ENCODE measurements at places on chromosomes 11 and 22. TPM values are rescaled to one million over a fixed set of nuclear protein-coding genes. Genes with fewer than 3 reads are reported as not detected.

Gene TRPC6
- not detected for total RNA-seq

Gene TREH
- total RNA-seq, result not detected

Gene RHOD
- total RNA-seq, result 156 TPM

Gene RAB39A
- not detected for total RNA-seq

Gene CCDC188
- total RNA-seq, result not detected

- no peak for DNase-seq
Measured at GRCh38 chr22:18966748-18967147, 30.7 kb upstream of the PRODH start.

DNA sequence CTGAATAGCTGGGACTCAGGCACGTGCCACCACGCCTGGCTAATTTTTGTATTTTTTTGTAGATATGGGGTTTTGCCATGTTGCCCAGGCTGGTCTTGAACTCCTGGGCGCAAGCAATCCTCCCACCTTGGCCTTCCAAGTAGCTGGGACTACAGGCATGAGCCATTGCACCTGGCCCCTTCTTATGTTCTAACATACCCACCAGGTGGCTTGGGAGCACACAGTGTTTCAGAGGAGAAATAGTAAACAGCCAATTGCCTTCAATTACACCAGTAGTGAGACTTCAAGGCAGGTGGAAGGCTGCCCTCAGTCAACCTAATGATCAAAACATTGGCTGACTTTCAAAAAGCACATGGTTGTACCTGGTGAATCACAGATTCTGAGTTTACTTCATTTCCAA is 167.2 kb downstream of the SWAP70 start:
- DNase-seq, result no peak

DNA sequence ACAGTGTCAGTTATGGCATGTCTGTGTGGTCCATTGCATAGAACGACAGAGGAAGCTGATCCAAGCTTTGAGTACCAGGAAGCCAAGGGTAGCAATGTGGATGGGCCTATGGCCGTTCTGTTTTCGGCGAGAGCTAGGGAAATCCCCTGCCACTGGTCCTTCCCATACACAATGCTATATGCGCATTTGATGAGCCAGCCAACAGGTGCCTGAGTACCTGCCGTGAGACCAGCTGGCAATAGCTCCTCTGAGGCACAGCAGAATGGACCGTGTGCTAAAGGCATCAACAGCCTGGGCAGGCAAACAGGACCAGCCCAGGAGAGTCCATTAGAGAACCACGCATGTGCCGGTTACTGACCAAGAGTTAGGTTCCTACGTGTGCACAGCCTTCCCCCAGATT is 753.0 kb downstream of the NTM start:
- no peak for DNase-seq

- no peak for DNase-seq
Measured at GRCh38 chr11:34206407-34207300, 101.2 kb downstream of the NAT10 start.

GRCh38 chr11:127624306-127624856 is 623.8 kb upstream of the KIRREL3 start:
- DNase-seq, result no peak

DNA sequence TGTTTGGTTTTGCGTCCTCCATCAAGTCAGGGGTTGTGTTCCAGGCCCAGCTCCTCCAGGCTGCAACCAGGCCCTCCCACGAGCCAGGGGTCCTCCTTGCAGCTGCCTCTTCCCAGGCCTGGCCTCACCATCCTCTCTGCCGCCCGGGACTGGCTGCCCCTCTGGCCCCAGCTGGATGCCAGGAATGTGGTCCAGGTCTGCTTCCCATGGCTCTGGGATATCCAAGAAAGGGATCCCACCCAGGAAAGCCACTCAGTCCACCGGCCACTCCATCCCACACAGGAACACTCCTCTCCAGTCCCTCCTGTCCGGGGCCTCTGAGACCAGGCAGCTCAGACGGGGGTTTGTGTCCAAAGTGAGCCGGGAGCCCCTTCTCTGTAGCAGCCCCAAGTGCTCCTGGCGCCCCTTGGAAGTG is 336.4 kb downstream of the BRD1 start:
- DNase-seq, result no peak

DNA sequence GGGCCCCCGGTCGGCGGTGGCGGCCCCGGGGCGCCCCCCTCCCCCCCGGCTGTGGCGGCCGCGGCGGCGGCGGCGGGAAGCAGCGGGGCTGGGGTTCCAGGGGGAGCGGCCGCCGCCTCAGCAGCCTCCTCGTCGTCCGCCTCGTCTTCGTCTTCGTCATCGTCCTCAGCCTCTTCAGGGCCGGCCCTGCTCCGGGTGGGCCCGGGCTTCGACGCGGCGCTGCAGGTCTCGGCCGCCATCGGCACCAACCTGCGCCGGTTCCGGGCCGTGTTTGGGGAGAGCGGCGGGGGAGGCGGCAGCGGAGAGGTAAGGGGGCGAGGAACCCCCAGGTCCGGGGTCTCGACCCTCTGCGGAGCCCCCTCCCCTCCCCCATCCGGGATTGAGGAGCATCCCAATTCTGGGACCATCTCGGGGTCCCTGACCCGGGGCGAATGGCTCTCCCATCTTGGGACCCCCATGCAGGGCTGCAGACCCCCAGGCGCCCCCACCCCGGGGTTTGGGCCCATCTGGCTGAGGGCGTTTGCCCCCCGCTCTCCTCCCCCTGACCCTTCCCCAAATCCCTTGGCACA is 431 bp downstream of the KMT2A start:
- DNase-seq, result no peak

GRCh38 chr22:42069801-42070516 is 653 bp downstream of the NAGA start:
- DNase-seq, result no peak

GRCh38 chr22:39543095-39543494 is 10.5 kb upstream of the RPS19BP1 start:
- DNase-seq, result no peak

DNA sequence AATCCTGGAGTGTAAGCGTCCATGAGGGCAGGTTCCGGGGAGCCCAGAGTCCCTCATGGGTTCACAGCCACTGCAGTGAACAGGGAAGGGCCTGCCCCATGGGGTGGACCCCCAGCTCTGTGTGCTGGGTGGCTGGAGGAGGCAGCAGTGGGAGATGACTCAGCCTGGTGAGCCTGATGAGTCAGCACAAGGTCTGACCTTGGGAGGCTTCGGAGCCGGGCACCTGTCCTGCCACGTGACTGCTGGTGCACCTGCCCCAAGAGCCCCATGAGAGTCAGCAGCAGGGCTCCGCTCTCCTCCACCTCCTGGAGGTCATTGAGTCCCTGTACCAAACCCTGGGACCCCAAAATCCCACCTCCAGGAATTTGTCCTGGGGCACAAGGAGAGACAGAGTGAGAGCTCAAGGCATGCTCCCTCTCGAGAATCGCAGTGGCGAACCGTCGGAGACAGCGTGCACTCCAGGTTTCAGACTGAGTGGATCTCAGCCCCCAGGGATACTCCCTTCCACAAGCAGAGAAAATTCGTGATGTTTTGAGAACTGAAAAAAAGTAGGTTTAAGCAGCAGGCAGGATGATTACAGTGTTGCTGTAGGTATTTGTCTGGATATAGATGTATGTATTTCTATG is 1221.7 kb downstream of the BRD1 start:
- no peak for DNase-seq

GRCh38 chr22:44665115-44665514 is 36.9 kb upstream of the PRR5 start:
- no peak for DNase-seq

DNA sequence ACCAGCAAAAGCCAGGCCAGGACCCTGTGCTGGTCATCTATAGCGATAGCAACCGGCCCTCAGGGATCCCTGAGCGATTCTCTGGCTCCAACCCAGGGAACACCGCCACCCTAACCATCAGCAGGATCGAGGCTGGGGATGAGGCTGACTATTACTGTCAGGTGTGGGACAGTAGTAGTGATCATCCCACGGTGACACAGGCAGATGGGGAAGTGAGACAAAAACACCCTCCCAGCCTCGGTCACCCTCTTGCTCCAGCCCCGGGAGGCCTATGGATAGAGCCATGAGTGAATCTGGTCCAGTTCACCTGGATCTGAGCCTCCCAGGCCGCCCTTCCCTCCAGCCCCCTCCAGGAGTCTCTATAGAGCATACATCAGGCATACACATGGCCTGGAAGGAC is 115.2 kb upstream of the IGLL5 start:
- DNase-seq, result no peak

- DNase-seq, result peak; percentile 6
Measured at GRCh38 chr11:8867931-8868631, 42.9 kb upstream of the AKIP1 start.

DNA sequence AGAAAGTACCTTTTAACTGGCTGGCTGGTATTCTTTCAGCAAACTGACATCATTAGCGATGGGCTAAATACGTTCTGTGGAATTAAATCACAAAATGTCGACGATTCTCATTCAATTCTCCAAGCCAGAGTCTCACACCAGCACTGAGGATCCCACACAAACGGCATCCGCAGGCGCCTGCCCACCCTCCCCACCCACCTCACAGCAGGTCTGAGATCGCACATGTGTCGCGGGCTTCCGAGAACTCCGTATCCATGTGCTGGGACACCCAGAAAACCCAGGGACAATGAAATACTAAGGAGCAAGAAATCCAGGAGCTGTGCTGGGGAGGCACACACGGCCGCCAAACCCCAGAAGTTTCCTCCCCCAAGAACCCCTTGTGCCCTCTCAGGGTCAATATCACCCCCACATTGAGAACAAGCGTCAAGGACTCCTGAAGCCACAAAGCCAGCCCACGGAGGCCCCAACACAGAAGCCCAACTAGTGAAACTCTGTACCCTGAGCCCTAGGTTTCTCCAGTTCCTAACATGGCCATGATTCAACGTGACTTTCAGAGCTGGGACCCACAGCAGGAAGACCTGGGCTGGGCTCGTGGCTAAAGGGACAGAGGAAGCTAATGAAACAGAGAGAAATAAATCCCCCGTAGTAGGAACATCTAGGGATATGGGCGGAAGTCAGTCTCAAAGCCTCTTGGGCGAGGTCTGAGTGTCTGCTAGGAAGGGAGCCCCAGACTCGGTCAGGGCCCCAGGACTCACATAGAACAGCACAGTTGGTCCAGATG is 8.0 kb downstream of the TOLLIP start:
- DNase-seq, result no peak

GRCh38 chr22:42800451-42801251 is 56.4 kb downstream of the ARFGAP3 start:
- DNase-seq, result no peak

DNA sequence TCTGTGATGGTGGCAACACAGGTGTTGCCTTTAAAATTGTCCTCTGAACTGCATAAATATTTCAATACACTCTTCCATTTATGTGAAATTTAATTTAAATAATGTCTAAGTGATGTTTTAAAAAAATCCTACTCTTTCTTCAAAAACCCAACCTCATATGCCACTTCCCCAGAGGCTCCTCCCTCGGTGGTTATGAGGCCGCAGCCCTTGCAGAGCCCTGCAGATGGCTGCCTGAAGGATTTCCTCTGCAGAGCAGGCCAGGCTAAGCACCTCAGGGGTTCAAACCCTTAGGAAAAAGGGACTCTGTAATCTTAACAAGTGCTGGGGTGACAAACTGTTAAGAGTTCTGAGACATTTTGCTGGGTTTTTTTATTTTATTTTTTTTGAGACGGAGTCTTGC is 25.2 kb downstream of the MORC2 start:
- DNase-seq, result no peak

DNA sequence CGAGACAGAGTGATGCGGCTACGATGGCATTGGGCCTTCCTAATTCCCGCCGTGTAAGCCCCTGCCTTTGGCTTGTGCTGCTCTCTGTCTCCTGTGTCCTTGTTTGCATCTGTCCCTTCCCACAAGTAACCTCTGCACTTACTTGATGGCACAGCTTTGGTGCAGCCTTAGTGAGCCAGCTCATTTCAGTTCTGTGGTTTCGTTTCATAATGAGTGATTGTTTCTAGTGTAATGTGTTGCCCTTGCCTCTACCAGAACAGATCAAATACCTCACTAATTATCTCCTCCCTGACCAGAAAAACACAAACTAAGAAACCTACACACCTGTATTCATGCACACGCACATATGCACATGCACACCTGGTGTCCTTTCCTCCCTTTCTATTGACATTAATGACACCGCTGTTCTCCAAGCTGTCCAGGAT is 58.8 kb downstream of the GRK3 start:
- no peak for DNase-seq

GRCh38 chr22:27133681-27134314 is 476.4 kb downstream of the MIAT start:
- DNase-seq, result peak; percentile 66

DNA sequence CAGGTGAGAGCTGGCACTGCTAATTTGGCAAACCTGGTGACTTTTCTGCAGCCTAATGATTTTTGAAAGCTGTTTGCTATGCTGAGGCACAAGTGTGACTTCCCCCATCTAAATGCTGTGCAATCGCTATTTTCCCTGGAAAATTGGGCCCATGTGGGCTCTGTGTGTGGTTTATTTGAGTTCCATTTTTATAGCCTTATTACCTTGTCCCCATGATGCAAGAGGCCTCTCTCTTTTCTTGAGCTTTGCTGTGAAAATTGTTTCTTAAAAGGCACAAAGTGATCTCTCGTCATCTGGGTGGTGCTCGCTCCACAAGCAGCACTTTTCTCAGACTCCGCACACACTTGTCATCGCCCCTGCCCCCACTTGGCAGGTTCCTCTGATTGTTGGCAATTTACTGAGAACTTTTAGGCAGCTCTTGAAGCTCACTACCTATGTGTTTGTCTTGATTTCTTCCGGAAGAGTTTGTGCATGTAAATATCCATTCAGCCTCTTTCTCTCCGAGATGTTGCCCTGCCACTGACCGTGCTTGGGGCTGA is 24.9 kb downstream of the BMAL1 start:
- no peak for DNase-seq

DNA sequence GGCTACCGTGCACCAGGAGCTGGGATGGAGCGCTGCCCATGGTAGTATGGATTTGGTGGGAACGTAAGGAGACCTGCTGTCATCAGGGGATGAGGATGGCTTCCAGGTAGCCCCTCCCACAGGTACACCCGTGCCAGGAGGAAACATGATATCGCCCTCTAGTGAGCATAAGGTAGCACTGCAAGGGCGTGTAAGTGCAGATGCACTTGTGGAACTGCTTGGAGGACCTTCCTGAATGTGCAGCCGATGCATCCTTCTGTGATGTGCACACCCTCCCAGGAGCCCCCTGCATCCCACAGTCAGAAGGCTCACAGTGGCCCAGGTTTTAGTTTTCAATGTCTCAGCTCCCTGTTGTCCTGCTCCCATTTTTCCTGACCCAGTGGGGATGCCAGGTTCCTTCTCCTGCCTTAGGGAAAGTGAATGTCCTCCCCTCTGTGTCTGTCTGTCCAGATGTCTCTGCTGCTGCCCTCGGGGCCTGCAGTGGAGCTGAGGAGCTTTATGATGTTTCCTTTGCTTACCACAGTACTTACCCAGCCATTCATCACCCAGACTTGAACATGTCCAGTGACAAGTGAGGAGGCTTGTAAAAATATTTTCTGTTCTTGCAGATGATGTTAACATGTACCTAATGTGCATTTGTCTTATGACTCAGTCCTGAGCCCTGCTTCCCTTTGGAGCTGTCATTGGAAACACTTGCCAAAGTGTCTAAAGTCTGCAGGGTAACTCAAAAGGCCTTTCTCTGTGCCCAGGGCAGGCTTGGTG is 49.2 kb downstream of the DBX1 start:
- peak; percentile 58 for DNase-seq

Measured in PC-9 (cell line).